ELF-1 (cell line): ENCODE measurements at places on chromosomes 12 and 14.

- DNase-seq = no peak
Measured at GRCh38 chr12:6052940-6053329, 71.5 kb downstream of the VWF start.

- DNase-seq = no peak
Measured at GRCh38 chr12:19908830-19909229, 459.5 kb upstream of the PDE3A start.

DNA sequence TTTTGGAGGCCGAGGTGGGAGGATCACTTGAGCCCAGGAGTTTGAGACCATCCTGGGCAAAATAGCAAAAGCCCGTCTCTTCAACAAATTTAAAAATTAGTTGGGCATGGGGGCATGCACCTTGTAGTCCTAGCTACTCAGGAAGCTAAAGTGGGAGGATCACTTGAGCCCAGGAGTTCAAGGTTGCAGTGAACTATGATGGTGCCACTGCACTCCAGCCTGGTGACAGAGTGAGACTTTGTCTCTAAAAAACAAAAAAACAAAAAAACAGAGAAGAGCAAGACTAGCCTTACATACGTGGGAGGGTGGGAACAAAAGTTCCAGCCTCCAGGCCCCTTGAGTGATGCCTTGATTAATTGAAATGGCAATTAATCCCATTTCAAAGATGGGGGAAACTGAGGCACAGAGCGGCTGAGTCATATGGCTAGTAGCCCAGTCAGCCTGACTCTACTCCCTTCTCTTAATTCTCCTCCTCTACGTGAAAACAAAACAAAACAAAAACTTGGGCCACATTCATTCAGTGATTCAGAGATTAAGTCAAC lies 3.3 kb upstream of the FAM222A start:
- DNase-seq = no peak

DNA sequence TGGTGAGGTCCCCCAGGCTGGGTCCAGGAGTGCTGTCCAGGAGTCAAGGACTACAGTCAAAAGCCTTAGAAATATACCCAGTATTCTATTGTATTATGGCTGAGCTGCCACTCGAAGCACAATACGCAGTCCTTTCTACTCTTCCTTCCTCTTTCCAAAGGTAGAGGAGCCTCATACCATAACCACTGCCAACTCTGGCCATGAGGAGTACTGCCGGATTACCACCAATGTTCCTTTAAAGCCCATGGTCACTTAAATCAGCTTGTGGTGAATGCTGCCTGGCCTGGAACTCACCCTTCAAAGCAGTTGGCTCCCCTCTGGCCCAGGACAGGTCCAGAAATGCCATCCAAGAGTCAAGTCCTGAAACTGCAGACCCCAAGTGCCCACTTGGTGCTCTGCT lies 425.4 kb downstream of the SLC16A7 start:
- DNase-seq = no peak

GRCh38 chr12:64578566-64578965 lies 31.7 kb upstream of the RASSF3 start:
- DNase-seq = no peak

DNA sequence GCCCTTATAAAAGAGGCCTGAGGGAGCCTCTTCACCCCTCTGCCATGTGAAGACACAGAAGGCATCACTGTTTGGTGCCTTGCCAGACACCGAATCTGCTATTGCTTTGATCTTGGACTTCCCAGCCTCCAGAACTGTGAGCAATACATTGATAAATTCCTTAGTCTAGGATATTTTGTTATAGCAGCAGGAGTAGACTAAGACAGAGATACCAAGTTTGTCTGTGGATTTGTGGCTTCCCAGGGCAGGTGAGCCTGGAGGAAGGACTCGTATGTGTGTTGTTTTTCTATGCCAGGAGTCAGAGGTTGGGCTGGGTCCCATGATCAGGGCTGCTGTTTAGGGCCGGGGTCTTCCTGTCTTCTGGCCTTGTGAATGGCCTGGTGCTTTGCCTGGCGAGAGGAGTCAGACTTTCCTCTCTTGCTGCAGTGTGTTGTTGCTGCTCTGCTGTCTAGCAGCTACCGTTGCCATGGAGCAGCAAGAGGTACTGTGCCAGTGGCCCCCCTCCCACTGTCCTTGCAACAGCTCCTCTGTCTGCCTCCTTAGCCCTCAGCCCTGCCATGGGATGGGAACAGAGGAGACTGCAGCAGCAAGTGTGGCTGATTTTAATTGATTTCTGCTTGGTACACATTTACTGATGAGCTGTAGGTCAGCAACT lies 111.2 kb downstream of the CHST11 start:
- DNase-seq = no peak

GRCh38 chr12:18716236-18716635 lies 21.6 kb downstream of the PLCZ1 start:
- no peak for DNase-seq

DNA sequence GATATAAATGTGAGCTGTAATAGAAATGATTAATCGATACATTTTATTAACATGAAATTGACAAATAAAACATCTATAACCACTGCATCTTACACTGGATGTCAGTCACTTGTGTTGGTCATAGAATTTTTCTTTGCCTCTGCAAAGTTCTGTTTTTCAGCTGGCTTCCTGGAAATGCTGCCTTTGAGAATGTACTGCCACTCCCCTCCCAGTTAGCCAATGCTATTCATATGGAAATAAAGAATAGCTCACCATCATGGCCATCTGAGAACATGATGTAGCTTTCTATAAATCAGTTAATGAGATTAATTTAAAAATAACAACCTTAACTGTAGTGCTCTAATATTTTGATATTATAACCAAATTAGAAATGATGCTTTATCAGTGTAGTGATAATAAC lies 41.1 kb downstream of the SLCO1B1 start:
- DNase-seq = peak; percentile 2

DNA sequence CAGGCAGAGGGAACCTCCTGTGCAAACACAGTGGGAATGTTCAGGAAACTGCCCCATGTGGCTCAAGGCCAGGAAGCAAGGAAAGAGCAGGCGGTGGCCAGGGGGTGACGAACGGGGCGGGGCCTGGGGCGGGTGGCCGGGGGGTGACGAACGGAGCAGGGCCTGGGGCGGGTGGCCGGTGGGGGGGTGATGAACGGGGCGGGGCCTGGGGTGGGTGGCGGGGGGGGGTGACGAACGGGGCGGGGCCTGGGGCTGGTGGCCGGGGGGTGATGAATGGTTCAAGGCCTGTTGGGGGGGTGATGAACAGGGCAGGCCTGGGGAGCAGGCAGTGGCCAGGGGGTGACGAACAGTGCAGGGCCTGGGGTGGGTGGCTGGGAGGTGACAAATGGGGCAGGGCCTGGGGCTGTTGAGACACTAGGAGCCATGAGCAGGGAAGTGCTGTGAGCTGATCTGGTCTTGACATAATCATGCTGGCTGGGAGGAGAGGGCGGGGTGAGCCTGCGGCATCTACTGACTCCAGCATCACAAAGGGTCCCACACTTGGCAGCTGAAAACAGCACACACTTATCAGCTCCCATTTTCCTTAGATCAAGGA lies 62.7 kb upstream of the FBRSL1 start:
- peak; percentile 60 for DNase-seq

GRCh38 chr14:28361486-28361885 lies 405.1 kb upstream of the FOXG1 start:
- DNase-seq = no peak

DNA sequence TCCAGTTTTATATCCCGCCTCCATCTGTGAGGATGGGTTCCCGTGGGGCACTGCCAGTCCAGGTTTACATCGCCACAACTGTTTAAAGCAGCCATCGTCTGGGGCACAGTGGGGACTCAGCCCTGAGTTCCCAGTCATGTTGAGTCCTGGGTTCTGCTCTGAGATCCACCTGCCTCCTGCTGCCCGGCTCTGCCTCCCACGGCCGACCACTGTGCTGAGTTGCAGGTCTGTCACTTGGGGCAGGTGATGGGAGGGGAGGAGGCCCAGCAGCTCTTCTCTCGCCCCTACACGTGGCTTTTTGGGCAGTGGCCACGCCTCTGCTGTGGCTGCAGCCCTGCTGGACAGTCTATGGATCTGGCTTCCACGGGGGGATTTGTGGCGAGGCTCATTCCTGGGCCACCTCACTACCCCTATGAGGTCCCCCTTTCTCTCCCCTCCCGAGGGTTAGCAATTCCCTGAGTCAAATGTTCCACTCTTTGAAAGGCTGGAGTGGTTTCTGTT lies 143.0 kb downstream of the ADGRD1 start:
- no peak for DNase-seq

DNA sequence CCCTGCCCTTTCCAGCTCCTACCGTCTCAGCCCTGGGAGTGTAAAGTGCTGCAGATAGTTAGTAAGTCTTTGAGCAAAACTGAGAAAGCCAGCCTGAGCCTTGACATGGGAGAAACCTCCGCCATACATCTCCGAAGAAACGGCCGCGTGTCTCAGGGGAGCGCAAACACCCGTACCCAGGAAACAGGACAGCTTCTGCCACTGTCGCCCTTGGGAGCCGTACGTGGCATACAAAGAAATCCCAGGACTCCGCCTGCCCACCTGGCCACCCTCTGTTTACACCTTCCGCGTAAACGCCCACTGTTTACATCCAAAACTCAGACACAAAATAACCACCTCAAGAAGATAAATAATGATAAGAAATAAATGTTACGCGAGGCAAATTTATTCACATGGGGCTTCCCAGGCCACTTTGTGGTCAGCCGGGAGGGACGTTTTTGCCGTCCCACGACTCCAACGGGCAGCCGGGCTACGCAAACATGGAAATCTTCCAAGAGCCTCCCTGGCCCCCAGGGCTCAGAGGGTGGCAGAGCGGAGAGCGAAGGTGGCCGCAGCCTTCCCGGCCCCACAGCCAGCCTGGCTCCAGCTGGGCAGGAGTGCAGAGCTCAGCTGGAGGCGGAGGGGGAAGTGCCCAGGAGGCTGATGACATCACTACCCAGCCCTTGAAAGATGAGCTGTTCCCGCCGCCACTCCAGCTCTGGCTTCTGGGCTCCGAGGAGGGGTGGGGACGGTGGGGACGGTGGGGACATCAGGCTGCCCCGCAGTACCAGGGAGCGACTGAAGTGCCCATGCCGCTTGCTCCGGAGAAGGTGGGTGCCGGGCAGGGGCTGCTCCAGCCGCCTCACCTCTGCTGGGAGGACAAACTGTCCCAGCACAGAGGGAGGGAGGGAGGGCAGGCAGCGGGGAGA lies at the start of gene BDKRB2:
Gene BDKRB2, plus strand, starts transcription at position 689 of the 908 bp plus-strand sequence. CDS start 32,269 bp downstream, outside the sequence.
- DNase-seq = peak; percentile 89

DNA sequence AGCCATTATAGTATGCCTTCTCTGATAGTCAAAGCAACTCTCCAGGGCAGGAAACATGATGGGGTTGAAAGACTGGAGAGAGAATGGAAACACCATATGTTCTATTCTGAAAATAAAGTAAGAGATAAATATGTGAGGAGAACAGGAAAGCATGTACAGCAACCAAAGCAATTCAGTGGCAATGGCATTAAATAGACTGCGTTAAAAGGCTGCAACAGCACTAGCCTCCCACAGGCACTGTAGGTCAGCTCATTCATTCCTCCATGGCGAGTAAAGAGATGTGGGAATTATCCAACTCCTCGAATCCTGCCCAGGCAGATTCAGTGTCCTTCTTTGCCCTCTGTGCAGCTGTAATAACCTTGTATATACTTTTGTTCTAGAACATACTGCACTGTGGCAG lies 43.8 kb downstream of the ANO6 start:
- DNase-seq = no peak

DNA sequence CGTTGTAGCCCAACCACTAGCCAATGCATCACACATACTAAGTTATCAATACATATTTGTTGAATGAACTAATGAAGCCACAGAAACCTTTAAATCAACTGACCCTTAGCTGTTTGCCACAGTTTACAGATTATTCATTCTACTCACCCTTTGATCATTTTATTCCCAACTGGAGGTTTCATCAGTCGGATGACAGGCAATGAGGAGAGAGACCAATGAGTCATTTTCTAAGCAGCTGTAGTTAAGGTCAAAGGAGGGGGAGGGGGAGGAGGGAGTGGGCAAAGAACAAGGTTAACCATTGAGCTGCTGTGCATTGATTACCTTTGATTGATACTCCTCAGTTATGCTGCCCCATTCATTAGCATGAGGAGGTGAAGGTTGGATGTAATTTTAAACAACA lies 469.5 kb downstream of the VRK1 start:
- DNase-seq = no peak

DNA sequence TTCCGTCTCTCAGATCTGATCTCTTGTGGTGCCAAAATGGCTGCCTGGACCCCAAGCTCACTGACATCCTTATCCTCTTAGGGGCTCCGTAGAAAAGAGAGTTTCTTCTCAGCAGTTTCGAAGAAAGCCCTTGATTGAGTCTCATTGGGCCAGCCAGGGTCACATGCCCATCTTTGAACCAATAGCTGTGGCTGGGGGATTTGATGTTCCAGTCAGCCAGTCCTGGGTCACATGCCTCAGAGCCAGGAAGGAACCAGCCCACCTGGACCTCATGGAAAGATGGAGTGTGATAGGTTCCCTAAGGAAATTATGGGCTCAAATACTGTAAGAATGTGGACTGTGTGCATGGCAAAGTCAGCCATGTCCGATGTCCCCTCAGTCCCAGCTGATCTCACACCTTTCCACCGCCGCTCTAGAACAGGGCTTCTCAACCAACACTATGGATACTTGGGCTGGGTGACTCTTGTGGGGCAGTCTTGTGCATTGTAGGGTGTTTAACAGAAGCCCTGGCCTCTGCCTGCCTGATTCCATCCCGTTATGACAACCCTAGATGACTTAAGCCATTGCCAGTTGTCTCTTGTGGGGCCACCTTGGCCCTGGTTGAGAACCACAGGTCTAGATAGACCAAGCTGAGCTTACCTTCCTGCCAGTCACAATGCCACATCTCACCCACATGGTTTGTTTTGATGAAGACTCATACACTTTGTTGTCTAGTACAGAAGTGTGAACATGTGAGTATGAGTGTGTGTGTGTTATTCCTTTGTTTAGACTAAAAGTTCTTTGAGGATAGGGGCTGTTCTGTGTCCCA lies 163.9 kb downstream of the ADGRD1 start:
- no peak for DNase-seq

- DNase-seq = no peak
Measured at GRCh38 chr14:69579476-69579875, 4.8 kb upstream of the CCDC177 start.

DNA sequence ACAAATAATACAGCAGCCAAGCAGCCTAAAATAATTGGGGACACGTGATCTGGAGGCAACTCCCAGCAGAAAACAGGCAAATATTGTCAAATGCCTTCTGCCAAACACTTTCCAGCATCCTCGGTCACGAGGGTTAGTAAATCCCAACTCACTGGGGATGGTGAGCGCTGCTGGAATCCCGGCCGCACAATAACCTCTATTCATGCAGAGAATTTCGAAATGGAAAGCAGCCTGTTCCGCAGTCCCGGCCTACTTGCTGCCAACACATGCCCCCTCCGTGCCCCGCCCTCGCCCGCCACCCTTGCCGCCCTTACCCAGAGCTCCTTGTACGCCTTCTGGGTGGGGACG lies 62.2 kb downstream of the RFX4 start:
- no peak for DNase-seq

DNA sequence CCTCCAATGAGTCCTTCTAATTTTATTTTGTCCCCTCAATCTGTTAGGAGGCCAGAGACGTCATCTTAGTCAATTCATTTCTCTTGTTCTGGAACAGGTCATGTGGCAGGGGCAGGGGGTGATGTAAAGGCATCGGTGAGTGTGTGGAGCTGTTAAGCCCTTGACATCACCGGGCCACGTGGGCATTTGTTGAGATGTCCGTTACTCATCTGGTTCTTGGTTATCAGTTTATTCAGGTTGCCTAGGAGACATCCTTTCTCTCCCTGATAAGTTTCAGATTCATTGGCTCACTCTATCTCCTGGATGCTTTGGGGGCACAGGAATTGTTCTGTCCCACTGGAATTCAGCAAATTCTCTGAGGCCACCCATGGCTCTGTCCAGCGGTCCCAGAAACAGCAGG lies 33.6 kb upstream of the SEL1L start:
- no peak for DNase-seq
